Hippocampal formation (tissue), 2 donors: ENCODE measurements at places on chromosomes 11 and 22.

DNA sequence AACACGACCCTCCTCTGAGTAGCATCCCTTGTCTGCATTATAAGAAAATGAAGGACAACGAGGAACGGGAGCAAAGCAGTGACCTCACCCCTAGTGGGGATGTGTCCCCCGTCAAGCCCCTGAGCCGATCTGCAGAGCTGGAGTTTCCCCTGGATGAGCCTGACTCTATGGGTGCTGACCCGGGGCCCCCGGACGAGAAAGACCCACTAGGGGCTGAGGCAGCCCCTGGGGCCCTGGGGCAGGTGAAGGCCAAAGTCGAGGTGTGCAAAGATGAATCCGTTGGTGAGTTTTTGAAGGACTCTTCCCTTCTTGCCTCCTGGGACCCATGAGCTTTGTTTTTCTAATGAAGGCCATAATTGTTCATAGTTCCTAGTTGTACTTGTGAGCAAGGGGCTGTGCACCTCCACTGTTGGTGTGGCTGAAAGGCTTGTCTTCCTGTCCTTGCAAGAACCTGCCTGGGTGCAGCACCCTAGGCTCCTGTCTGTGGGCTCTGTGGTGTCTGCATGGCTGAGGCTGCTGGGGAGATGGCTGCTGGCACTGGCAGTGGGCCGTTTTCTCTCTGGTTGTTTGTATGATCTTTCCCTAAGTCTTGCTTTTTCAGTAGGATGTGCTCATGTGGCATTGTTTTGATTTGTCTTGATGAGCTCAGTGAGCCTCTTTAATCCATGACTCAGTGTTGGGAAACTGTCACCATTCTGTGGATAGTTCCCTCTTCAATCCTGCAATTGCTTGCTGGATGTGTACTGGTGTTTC, 10.1 kb downstream of the DGCR8 start:
- DNase-seq, result no peak

GRCh38 chr22:28018461-28018927, 99.4 kb upstream of the PITPNB start:
- no peak for DNase-seq

DNA sequence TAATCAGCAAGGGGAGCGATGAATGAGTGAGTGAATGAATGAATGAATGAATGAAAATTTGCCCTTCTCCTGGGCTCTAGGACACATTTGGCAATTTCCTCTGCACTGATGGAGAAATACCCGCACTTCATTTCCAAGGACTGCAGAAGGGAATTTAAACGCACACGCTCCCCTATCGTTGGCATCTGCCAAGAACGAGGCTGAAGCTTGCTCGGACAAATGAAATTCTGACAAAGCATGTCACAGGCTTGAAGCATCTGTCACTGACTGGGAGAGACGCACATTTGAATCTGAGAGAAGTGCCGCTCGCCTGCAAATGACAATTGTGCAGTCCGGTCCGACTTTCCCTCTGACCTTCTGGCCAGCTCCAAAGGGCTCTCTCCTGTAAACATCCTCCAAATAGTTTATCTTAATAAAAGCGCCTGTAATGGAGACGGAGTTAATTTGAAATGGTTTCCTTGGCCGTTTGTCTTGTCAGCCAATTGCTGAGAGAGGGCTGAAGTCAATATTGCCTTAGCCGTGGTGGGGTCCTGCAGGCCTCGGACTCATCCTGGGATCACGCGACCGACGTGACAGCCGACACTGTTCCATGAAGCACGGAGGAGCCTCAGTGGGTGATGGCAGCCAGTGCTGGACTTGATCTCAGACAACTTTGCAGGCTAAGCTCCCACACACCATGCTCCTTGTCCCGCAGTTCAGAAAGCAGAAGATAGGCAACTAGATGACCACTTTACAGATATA, 260.7 kb downstream of the MN1 start:
- DNase-seq, result no peak

DNA sequence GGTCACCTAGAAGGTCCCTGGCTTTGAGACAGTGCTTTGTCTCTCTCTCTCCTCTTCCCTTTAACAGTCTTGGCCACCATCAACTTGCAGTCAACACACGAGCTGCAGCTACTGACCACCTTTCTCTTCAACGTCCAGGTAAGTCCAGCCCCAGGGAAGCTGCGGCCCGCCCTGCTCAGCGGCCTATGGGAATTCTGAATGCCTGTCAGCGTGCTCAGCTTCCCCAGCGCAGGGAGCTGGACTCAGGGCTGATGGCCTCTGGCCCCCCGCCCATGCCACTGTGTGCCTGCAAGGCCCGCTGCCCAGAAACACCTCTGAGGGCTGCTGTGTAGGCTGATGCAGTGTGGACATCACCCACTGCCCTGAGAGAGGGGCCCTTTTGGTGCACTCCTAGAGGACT, 32.5 kb downstream of the GLB1L2 start:
- no peak for DNase-seq

DNA sequence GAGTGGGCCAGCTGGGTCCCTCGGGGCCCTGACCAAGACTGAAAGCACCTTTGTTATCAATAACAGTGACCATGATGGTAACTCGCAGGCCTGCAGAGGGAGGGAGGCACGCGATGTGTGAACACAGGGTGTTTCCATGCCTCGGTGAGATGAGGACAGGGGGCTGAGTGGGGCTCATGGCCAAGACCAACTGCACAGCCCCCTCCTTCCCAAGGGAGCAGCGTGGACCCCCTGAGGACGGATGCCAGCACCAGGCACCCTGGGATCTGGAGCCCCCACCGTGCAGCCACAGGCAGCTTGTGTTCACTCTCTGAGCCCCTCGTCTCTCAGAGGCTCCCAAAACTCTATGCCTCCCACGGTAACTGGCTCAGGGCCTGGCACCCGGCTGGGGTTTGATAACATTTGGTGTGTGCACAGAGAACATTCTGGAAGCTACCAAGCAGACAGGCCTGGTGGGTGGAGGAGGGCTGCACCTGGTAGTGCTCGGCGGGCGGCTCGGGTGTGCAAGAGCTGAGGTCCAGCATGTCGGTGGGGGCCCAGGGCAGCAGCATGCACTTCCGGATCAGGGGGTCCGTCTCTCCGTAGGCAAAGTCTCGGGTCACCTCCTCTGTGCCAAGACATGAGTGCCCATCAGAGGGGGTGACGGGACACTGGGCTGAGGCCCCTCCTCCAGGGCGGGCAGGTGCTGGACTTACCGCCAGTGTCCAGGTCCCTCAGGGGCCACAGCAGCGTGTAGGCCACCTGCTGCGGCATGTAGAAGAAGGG, 7.6 kb downstream of the TTLL12 start:
- DNase-seq, result no peak

DNA sequence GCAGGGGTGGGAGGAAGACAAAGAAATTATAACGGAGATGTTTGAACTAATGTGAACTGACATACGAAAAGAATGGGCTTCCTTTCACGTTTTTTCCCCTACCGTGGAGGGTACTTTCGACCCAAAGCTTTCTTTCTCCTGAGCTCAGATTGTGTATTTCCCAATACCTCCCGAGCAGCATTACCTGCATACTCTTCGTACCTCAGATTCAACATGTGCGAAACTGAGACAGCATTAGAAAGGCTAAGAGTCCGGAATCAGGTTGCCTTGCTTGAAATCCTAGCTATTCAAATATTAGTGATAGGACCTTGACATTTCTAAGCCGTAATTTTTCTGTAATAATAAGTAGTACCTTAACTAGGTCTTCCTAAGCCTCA, 778 bp upstream of the PAK1 start:
- DNase-seq, result no peak

GRCh38 chr11:95108671-95109551, 19.3 kb downstream of the ENDOD1 start:
- DNase-seq, result no peak
